Activated CD4-positive, alpha-beta memory T cell treated with anti-CD3 and anti-CD28 coated beads, Interleukin-2, amount 10 ng/mL, durations not matched to agents 7 days and 5 days (primary cell): ENCODE measurements at places on chromosomes 3 and 15. TPM values are rescaled to one million over a fixed set of nuclear protein-coding genes. Genes with fewer than 3 reads are reported as not detected.

The SLC22A13 gene
- 0.28 TPM for total RNA-seq

The TFRC gene
- 330 TPM for total RNA-seq

The GOLGA6L9 gene
- 1.2 TPM for total RNA-seq

The NUP210 gene
- 161 TPM for total RNA-seq

The ASB7 gene
- total RNA-seq = 23.1 TPM

DNA sequence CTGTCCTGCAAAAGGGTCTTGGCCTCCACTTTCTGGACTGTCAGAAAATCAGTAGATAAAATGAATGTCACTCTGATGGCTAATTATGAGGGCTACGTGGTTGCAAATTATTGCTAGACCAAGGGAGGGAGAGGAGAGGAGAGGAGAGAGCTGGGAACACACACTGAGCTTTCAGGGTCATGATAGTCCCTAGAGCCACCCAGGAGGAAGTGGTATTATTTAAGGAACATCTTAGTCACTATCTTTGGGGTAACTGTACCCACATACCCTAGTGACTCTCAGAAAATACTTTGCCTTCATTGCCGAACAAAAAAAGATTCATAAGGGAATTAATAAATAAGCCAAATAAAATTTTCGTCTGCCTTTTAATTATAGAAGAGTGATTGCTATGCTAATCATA lies 642.3 kb upstream of the CFAP20DC start:
- H3K36me3 ChIP-seq = no peaks in the 10 kb centered on the region
- DNase-seq = no peak
- no peak overlapping the region for H3K27ac ChIP-seq
- H3K27me3 ChIP-seq = no peaks in the 10 kb centered on the region
- no peak overlapping the region for H3K4me3 ChIP-seq

GRCh38 chr3:73827725-73828211 lies 203.0 kb upstream of the PDZRN3 start:
- no peak overlapping the region for H3K4me3 ChIP-seq
- DNase-seq = no peak
- H3K4me1 ChIP-seq = no peaks in the 10 kb centered on the region
- H3K27me3 ChIP-seq = no peaks in the 10 kb centered on the region
- no peaks in the 10 kb centered on the region for H3K36me3 ChIP-seq
- no peak overlapping the region for H3K27ac ChIP-seq

DNA sequence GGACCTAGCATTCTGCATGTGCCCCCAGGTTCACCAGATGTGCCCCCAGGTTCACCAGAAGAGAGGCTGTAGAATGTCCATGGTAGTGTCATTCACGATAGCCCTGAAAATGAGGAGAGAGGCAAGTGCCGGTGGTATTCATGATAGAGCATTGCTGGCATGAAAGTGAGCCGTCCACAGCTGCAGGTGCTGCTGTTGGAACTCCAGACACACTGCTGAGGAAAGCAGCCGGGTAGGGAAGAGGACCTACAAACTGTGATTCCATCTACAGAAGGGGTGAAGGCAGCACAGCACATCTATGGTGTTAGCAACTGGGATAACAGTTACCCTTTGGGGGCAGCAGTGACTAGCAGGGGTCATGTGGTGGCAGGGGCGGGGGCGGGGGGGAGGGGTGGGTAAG lies 125.0 kb upstream of the PLXNA1 start:
- DNase-seq = no peak
- H3K36me3 ChIP-seq = no peaks in the 10 kb centered on the region
- H3K27ac ChIP-seq = no peak overlapping the region
- no peaks in the 10 kb centered on the region for H3K4me1 ChIP-seq
- no peaks in the 10 kb centered on the region for H3K27me3 ChIP-seq

DNA sequence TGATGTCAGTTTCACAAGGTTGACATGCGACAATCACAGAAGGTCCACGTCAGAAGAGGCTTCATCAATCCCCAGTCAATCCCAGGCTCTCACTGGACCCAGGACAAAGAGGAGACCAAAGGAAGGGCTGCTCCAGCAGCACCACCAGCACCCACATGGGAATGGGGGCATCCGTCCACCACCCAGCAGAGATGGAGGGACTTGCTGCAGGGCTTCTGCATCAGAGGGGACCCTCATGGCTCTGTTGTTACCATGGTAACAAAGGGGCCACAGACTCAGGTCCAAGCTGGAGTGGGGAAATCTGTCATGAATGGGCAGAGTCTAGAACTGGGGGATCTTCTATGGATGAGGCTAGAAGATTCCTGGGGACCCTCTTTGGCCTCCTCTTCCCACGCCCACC lies 13.1 kb downstream of the PLA2G4F start:
- no peak overlapping the region for H3K4me3 ChIP-seq
- H3K4me1 ChIP-seq = no peaks in the 10 kb centered on the region
- no peak overlapping the region for H3K27ac ChIP-seq
- no peak for DNase-seq

DNA sequence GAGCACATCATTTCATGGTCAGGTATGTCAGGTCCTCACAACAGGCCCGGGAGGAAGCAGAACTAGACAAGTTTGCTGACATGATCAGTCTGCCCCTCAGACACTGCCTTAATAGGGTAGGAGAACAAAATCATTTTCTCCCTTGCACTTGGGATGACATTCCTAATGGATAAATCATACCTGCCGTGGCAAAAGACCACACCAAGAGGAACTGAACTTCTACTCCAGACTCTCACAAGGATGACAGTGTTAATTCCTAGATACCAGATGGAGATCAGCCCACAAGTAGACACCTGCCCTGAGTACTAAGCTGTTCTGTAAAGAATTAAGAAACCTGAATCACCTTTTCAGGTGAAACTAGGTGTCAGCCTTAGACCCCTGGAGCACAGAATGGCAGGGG lies 19.5 kb downstream of the SIAH2 start:
- H3K4me1 ChIP-seq = peaks cover 80% of the 10 kb centered on the region
- H3K4me3 ChIP-seq = no peak overlapping the region
- DNase-seq = no peak

- H3K27ac ChIP-seq = peak overlapping the region; percentile 64
- H3K4me1 ChIP-seq = no peaks in the 10 kb centered on the region
- no peak overlapping the region for H3K4me3 ChIP-seq
- no peak for DNase-seq
Measured at GRCh38 chr3:183745300-183746098, 47.9 kb downstream of the YEATS2 start.

GRCh38 chr3:17901893-17902292 lies 159.5 kb upstream of the TBC1D5 start:
- H3K36me3 ChIP-seq = no peaks in the 10 kb centered on the region

- H3K27me3 ChIP-seq = no peaks in the 10 kb centered on the region
- no peak for DNase-seq
- no peak overlapping the region for H3K4me3 ChIP-seq
- no peaks in the 10 kb centered on the region for H3K36me3 ChIP-seq
Measured at GRCh38 chr3:163587342-163587741, 1491.0 kb downstream of the SI start.

- H3K36me3 ChIP-seq = peaks cover 3% of the 10 kb centered on the region
- peaks cover 2% of the 10 kb centered on the region for H3K4me1 ChIP-seq
- H3K4me3 ChIP-seq = peak within 1 kb of the TSS; percentile 28
- peaks cover 43% of the 10 kb centered on the region for H3K27me3 ChIP-seq
- H3K27ac ChIP-seq = no peak within 1 kb of the TSS
Measured at GRCh38 chr15:55588070-55588814, at the start of gene PYGO1. TSS of gene PYGO1 (minus strand) at chr15:55588345. CDS start at chr15:55587883, 462 bp downstream.
